Tibial nerve (tissue), 4 donors: ENCODE measurements at places on chromosomes 12 and 14. TPM values are rescaled to one million over a fixed set of nuclear protein-coding genes. Genes with fewer than 3 reads are reported as not detected.

PTPN6 gene
- 11.9 TPM for total RNA-seq

VPS33A gene
- 12.6 TPM for total RNA-seq

PLEKHG7 gene
- total RNA-seq, result 3.1 TPM

TAS2R7 gene
- not detected for total RNA-seq

SIX6 gene
- not detected for total RNA-seq

DYNC1H1 gene
- 655 TPM for total RNA-seq

AKAP3 gene
- total RNA-seq, result 3.7 TPM

KLRG1 gene
- not detected for total RNA-seq

SERPINA1 gene
- total RNA-seq, result 6.0 TPM

CLEC2B gene
- total RNA-seq, result 17.8 TPM

ASIC1 gene
- total RNA-seq, result 1.8 TPM

MANSC4 gene
- not detected for total RNA-seq

HCAR1 gene
- 0.84 TPM for total RNA-seq

RNF34 gene
- 42.0 TPM for total RNA-seq

SDR9C7 gene
- not detected for total RNA-seq

DNA sequence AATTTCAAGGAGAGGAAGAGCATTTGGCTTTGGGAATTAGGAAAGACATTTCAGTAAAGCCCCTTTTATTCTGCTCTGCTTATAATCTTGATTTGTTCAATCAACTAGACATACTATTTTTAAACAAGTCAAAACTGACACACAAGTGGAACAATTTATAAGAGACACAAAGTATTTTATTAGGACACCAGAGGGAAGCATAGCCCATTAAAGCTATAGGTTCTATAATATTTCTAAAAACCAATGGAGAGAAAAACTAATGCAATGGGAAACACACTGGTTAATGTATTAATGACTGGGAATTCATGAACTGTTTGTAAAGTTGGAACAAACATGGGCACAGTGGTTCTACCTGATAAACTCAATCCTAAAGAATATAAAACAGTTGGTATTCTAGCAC, 15.3 kb upstream of the CERS5 start:
- no peak for DNase-seq

- no peak for DNase-seq
Observed at GRCh38 chr12:56634242-56634836, 4.2 kb upstream of the BAZ2A start.

- DNase-seq, result no peak
Observed at GRCh38 chr14:67459336-67459735, 29.2 kb downstream of the TMEM229B start.

- no peak for DNase-seq
Observed at GRCh38 chr14:67131691-67132090, 57.5 kb upstream of the GARIN2 start.

DNA sequence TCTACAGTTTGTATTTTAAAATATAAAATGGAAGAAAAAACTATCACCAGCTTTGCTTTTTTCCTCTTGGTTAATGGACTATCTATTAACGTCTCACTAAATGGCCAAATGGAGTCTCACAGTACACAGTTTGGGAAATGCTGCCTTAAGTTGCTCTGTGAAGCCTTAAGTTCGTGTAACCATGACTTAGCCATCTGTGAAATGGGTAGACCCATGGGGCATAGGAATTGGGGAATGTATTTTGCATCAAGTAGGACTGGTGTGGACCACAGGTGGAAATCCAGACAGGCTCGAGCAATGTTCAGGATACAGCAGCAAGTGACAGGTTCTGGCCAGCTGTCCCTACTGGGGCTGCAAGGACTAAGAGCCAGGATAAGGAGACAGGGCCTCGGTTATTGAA, 4.8 kb downstream of the P2RX7 start:
- no peak for DNase-seq

DNA sequence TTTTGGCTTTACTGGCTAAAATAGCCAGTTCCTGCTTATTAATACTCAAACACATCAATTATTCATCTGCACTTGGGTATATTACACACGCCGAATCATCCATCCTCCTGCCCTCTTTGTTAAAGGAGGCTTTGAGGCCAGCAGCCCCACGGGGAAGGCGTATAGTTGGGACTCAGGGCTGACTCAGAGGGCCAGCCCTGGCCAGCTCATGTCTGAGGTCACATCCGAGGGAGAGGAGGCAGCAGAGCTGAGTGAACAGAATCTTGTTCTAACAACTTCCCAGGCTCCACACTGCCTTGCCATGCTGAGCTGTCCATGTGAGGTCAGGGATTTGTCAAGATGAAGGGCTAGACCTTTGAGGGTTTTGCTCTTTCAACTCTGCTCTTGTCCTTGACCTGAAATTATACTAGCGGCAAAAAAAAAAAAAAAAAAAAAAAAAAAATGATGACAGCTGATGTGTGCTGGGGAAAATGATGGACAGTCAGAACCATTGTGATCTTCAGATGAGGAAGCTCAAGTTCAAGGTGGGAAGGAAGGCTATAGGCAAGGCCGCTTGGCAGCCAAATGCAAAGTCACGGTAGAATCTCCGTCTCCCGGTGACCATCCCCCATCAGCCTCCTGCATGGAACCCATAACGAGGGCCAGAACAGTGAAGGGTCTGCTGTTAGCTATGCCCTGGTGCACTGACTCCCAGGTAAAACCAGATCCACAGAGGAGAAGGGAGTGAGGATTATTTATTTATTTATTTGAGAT, 12.5 kb upstream of the MARK3 start:
- DNase-seq, result no peak

DNA sequence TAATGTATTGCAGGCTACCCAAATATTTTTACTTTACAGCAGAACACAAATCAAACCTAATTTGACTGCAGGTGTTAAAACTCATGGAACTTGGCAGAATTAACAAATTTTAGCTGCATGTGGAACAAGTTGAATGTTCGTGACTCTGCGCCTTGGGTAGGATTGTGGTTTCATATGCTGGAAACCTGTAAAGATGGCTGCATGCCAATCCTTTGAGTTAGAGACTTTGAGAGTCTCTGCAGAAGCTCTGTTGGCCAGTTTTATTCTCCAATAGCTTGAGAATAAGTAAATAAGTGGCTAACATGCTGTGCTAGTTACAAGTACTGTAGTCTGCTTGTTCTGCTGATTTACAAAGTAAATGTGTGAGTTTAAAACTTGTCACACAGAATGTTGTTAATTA, 77.8 kb downstream of the PDE6H start:
- no peak for DNase-seq

GRCh38 chr12:80217011-80217535, 117.7 kb downstream of the OTOGL start:
- no peak for DNase-seq

- no peak for DNase-seq
Observed at GRCh38 chr12:127260531-127260930, 1006.4 kb upstream of the TMEM132C start.

- peak; percentile 24 for DNase-seq
Observed at GRCh38 chr12:94603434-94604365, 46.7 kb downstream of the TMCC3 start.

DNA sequence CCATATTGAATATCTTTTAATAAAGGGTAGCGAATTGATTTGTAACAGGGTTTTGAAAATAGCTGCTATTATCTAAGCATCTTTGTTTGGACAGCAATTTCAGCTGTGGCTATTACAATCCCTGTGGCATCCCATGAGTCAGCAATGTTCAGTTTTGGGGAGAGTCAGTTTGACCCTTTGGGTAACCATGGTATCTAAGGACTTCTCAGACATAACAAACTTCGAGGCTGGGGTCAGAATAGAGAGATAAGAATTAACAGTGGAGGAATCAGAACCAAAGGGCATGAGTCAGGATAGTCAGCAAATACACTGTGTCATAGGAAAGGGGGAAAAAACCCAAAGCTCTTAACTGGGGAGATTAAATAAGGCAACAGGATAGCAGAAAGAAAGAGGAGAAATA, 11.7 kb upstream of the PTHLH start:
- DNase-seq, result no peak

DNA sequence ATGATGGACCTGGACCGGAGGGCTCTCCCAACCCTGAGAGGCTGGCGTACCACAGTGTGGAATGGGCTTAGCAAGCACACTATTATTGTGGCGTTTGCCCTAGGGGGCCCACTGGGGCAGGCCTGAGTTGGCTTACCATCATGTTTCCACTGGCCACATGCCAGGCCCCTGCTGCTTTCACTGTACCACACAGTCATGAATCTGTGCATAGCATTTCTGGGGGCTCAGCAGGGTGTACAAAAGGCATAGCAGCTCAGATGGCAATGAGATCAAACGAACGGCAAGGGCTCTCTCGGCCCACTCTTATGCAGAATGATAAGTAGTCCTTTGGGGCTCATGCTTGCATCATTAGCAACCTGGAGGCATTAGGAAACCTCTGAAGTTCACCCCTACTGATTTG, 137.0 kb upstream of the HIF1A start:
- DNase-seq, result no peak

- no peak for DNase-seq
Observed at GRCh38 chr12:109165599-109165998, 49.2 kb downstream of the ACACB start.

GRCh38 chr12:31929027-31929526, 30.1 kb upstream of the RESF1 start:
- no peak for DNase-seq

DNA sequence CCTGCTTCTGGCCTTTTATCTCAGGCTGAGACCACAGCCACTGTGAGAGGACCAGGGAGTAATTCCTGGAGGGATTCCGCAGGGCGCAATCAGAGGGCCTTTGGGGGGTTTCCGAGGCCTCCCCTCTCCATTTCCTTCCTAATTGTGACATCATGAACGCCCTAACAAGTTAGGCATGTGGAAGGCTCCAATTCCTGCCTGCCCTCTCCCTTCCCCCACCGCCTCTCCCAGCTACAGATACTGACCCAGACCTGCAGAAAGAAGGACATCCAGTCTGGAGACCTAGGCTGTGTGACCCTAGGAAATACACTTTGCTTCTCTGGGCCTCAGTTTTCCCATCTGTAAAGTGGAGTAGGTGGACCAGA, 637.9 kb downstream of the MED13L start:
- DNase-seq, result no peak

- DNase-seq, result no peak
Observed at GRCh38 chr12:15662303-15662980, 126.7 kb downstream of the EPS8 start.

DNA sequence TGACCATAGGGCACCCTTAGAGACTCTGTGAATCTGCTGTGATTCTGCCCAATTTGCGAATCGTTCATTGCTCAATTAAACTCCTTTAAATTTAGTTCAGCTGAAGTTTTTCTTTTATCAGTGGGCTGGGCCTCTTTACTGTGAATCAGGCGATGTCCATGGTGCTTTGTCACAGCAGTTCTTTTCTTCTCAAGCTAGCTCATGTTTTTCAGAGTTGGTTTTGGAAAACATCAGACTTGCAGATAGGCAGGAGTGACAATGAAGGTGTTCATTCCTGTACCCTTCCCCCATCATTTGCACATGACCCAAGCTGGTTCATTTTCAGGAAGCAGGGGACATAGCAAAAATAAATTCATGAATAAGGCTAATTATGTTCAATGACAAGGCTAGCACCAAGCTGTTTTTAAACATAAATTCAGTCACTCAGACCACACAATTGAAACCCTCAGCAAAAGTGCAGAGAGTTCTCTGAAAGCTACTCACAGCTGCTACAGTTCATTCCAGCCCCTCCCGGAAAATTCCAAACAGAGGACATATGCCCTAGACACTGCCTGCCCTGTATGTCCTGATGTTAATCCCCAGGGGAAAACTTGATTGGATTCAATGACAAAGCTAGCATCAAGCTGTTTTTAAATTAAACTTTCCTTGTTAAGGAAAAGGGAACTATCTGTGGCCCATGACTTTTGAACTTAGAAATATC, 383.3 kb downstream of the C12orf75 start:
- DNase-seq, result no peak

DNA sequence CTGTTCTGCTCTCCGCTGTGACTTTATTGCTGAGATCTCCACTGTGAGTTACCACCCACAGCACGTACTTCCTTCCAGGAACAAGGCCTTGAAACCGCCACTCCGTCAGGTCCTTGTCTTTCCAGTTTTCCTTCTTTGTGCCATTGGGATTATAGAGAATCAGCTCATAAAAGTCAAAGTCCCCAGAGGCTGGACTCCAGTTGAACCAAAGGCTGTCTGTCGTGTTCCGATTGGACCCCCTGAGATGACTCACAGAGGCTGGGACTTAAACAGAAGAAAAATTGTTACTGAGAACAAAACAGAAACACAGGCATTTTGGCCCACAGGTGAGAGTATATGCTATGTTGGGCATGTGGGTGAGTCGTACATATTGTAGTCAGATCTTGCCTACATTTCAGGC, 76.6 kb downstream of the PTPRB start:
- DNase-seq, result no peak

GRCh38 chr12:106914796-106915634, 40.7 kb upstream of the TMEM263 start:
- DNase-seq, result no peak

GRCh38 chr14:102087762-102088011, 843 bp upstream of the HSP90AA1 start:
- DNase-seq, result no peak

DNA sequence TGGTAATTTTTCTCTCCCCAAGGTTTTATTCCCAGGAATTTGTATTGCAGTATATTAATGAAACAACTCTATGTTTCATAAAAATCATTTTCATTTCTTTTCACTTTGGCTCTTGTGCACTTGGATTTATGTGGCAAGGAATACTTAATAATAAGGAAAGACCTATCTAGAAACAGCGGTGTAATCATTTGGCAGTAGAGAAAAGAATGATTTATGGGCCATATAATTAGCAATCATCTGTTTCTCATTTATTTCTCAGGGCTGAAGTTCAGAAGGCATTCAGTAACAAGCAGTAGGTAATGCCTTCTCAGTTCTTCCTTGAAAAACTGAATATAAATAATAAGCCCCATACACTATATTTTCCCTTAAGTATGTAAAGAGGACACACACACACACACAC, 172.6 kb downstream of the ANO4 start:
- no peak for DNase-seq

GRCh38 chr14:63901434-63902085, 48.8 kb downstream of the SYNE2 start:
- DNase-seq, result no peak

- no peak for DNase-seq
Observed at GRCh38 chr12:52791271-52792184, 4.4 kb downstream of the KRT3 start.

- no peak for DNase-seq
Observed at GRCh38 chr12:94053676-94054075, 94.7 kb upstream of the PLXNC1 start.

- no peak for DNase-seq
Observed at GRCh38 chr12:48695859-48696258, 13.8 kb upstream of the KANSL2 start.

DNA sequence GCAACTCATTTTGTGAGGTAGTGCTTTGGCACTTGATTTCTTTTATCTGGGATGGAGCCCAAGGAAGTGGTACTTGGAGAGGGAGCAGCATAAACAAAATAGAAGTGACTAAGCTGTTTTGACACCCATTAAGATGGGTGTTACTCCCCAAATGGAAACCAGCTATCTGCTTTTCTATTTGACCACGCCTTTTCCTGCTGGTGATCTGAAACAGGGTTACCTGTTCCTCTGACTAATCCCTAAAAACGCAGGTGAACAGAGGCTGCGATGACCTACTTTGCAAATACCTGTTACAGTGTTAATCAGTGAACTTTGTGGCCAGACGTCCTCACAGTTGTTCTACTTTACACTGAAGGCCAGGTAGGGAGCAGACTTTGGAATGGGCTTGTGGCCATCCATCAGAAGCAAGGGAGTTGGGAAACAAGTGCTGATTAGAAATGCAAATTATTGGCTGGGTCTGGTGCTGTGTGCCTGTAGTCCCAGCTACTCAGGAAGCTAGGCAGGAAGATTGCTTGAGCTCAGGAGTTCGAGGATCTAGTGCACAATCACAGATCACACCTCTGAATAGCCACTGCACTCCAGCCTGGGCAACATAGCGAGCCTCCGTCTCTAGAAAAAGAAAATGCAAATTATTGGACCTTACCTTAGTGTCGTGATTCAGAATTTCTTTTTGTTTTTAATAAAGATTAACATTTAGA, 58.3 kb upstream of the HECTD1 start:
- no peak for DNase-seq
